ENCODE measurements at places on chromosomes 2 and 18.

DNA sequence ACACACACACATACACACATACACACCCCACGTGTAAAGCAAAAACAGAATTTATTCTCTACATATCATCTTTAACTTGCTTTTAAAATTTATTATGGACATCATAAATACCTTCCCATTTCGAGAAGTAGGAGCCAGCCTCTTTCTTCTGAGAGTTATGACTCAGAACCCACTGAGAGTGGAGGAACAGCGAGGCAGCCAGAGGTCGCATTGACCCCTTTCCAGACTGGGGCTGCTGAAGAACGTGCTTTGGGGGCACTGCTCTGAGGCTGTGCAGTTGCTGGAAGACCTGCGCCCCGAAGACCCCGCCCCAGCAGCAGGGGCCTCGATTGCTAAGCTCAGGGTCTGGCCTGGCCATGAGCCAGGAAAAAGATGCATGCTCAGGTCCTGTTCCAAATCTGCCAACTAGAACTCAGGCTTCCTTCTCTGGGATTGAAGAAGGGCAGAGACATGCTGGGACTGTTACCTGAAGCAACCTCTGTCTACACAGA lies 133.8 kb upstream of the TWIST2 start:
- no peak for DNase-seq

DNA sequence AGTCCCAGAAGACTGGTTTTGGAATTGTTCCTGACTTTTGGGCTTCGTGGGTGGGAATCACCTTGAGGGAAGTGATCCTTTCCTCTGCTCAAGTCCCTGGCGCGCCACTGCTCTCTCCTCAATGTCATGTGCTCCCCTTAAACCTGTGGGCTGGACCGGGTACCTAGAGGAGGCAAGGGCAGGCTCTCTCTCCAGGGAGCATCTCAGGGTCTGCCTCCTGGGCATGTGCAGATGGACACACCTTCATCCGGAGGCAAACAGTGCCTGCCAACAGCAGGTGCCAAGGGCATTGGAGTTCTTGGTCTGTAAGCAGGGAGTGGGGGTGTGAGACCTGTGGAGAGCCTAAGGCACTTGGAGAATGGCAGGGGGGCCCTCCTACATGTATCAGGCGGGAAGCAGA lies 142.6 kb downstream of the INHBB start:
- no peak for DNase-seq

DNA sequence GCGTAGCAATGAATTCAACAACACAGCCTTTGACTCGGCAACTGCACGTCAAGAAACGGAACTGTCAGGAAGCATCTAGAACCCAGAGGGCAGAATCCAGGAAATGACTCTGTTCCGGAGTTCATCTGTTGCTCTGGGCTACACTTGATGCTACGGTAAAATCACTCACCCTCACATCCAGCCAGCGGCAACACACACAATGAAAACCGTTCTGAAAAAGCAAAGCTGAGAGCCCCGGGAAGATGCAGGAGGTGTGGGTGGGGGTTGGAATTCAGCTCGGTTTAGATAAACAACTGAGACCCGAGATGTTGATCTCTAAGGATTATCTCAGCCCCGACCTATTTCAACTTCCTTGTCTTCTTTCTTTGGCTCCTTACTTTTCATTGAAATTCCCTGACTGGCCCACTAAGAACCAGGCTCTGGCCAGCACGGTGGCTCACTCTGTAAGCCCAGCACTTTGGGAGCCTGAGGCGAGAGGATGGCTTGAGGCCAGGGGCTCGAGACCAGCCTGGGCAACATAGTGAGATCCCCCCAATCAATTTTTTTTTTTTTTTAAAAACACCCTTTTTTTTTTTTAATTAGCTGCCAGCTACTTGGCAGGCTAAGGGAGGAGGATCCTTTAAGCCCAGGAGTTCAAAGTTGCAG lies 13.3 kb upstream of the RAB17 start:
- DNase-seq, result no peak

- DNase-seq, result no peak
These were observed 105.4 kb downstream of the CPO start for GRCh38 chr2:207044379-207045362.

DNA sequence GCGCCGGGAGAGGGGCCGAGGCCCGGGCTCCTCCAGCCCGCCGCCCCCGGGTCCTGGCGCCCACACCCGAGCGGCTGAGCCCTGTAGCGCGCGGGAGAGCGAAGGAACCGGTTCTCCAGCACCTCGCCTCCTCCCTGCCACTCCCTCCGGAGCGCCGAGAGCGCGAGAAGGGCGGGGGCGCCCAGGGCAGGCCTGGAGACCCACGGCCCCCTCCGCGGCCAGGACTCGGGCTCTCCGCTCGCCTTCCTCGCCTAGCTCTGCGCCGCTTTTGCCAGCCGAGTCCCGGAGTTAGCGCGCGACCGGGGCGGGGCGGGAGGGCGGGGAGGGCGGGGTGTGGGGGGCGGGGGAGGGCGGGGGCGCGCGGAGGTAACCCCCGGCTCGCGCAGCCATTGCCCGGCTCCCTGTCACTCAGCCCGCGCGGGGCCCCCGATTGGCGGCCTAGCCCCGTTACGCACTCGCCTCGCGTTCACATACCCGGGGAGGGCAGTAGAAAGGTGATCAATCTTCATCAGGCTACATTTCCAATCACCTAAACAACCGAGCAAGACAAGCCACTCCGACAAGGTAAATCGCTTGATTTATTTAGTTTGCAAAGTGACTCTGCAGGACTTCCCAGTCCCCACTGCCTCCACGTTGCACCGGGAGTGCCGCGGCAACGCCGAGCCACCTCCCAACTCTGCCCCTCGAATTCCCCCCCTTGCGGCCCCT lies at the start of gene OTX1:
Gene OTX1, plus strand, starts transcription at position 497 of the 708 bp plus-strand sequence. CDS start 2,161 bp downstream, outside the sequence.
- DNase-seq, result no peak
